Stimulated activated CD4-positive, alpha-beta T cell treated with anti-CD3 and anti-CD28 coated beads, Interleukin-4, amount 100 ng/mL, for 4 hours (primary cell): ENCODE measurements at places on chromosomes 3 and 15.
A peak's percentile ranks its signal among the peaks of the same experiment; 100 is the strongest.

DNA sequence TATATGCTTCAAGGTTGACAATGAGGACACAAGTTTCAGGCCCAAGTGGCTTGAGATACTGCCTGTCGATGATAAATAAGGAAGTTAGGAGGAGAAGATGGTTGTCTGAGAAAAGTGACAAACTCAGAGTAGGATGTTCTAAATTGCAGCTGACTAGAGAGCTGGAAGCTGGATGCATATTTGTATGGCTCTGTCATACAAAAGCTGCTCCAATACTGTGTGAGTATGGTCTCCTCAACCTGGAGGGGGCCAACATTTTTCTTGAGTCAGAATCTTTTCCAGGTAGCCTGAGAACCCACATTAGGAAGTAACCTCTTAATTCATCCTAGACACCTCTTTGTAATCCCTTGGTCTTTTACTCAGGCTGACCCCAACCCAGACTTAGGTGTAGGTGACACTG is 28.4 kb upstream of the TPRG1 start:
- no peak for DNase-seq

DNA sequence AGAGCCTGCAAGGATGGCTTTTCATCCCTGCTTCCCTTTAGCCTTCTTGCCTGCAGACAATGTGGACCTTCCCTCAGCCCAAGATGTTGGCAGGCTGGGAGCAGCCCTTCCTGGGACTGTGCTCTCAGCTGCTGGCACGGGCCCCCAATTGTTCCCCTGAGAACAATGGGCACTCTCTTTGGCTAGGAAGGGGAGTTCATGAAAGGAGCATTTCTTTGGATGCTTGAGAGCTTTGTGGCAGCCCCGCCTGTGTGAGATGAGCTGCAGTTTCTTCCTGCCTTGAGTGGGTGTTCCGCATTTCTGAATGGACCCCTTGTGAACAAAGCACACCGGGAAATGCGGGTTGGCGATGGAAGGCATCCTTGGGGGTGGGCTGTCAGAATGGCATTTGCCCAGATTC is 35.0 kb upstream of the BSN start:
- DNase-seq, result no peak

DNA sequence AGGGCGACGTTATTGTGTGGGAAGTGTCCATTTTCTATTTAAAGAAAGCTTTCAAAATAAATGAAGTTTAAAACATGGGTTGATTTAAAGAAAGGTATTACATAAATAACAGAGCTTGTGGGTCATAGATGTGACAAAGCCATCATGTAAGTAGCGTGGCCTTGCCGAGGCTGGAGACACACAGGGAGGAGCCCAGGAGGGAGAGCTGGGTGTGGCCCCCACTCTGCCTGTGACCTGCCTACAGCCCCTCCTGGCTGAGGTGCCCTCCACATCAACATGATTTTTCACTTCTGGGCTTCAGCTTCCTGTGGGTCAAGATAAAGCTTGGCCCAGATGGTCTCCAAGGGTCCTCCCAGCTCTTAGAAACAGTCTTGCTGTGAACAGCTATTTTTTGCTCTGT is 12.5 kb upstream of the MGLL start:
- no peak for DNase-seq

- DNase-seq, result no peak
Observed at GRCh38 chr3:165336786-165337185, 140.6 kb upstream of the SLITRK3 start.

DNA sequence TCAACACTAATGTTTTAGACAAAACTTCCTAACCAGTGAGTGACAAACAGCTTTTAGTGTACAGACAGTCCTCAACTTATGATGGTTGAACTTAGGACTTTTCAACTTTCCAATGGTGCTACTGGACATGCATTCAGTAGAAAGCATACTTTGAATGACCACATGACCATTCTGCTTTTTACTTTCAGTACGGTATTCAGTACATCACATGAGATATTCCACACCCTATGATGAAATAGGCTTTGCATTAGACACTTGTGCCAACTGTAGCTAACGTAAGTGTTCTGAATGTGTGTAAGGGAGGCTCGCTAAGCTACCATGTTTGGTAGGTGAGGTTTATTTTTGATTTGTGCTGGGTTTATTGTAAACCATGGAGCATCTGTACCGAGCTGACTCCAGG is 113.7 kb downstream of the WNT7A start:
- DNase-seq, result no peak

DNA sequence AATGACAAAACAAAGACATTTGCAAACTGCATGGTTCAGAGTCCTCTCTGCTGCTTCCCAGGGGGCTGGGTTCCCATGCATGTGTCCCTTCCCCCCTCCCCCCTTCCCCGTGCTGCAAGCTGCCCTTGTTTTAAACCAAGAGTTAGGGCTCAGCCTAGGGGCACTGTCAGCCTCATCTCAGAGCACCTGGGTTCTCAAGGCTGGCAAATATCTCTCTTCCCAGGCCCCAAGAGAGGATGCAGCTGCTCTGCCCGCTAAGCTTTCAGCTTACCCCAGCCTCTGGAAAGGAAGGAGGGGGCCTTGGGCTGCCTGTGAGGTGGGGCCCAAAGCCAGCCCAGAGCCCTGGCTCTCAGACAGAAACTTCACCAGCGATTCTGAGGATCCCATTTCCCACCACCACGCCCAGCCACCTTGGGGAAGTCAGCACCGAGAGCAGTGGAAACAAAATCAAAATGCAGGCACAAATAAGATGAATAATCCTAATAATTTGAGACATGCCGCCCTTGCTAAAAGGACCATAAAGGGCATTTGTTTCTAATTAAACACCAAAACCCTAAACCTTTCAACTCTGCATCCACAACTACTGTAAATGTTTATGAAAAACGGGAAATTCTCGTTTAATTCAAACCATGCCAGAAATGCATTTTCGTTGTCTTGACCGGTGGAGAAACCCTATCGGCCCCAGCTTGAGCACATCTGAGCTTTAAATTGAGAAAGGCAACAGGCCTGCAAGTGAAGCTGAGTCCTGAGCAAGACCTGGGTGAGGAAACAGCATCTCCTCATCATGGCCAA is 67.7 kb upstream of the WNT5A start:
- DNase-seq, result no peak

DNA sequence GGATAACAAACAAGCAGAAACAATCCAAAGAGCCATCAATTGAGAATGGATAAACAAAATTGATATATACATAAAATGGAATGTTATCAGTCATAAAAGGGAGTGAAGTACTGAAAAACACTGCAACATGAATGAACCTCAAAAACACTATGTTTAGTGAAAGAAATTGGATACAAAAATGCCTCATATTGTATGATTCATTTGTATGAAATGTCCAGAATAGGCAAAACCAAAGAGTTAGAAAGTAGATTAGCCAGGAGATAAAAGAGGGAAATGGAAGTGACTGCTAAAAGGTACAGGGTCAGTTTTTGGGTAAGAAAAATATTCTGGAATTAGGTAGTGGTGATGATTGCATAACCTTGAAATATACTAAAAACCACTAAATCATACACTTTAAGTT is 9.8 kb upstream of the SLC25A36 start:
- no peak for DNase-seq

- DNase-seq, result no peak
Observed at GRCh38 chr15:33234020-33234461, 39.5 kb upstream of the FMN1 start.

- no peak for DNase-seq
Observed at GRCh38 chr3:179268400-179269051, 17.6 kb upstream of the KCNMB3 start.

- no peak for DNase-seq
Observed at GRCh38 chr3:68306571-68306970, 625.8 kb downstream of the TAFA4 start.

DNA sequence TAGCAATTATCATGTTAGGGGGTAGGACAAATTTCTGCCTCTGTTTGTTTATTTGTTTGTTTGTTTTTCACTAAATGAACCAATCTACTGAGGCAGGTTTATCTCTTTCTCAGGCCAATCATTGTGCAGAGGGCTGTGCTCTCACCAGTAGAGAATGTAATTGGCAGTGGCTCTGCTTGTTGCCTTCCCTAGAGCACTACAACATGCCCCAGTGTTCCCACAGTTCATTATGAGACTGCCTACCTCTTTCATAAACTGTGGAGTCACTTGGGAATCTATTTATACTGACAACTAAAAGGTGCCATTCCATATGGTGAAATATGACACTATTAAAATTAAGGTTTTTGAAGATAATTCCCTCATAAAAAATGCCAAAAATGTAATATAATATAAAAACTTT is 196.3 kb upstream of the ALCAM start:
- DNase-seq, result no peak

GRCh38 chr3:58192069-58192468 is 18.7 kb downstream of the DNASE1L3 start:
- DNase-seq, result no peak

DNA sequence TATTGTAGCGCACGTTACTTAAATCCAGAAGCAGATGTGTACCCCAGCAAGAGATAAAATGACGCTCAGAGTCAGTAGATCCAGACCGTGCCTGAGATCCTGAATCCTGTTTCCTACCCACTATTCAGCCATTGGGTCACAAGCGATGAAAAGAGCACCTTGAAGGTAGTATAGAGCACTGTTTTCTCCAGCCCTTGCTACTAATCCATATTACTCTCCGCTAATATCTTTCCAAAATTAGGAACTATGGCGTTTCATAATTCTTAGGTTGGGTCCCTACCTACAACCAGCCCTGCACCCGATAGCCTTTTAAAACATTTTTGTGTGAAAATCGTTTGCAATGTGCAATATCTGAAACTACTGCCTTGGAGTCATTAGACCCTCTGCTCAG is 596 bp downstream of the BTD start:
- no peak for DNase-seq

DNA sequence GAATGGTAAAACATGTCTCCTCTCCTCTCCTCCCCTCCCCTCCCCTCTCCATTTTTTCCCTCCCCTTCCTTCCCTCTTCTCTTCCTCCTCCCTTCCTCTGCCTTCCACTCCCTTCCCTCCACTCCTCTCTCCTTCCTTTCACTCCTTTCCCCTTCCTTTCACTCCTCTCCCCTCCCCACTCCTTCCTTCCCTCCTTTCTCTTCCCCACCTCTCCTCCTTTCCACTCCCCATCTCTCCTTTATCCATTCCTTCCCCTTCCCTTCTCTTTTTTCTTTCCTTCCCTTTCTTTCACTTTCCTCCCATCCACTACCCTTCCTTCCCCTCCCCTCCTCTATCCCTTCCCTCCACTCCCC is 621.9 kb downstream of the AGBL1 start:
- DNase-seq, result no peak

GRCh38 chr3:124206225-124207055 is 214.5 kb upstream of the ROPN1 start:
- no peak for DNase-seq

DNA sequence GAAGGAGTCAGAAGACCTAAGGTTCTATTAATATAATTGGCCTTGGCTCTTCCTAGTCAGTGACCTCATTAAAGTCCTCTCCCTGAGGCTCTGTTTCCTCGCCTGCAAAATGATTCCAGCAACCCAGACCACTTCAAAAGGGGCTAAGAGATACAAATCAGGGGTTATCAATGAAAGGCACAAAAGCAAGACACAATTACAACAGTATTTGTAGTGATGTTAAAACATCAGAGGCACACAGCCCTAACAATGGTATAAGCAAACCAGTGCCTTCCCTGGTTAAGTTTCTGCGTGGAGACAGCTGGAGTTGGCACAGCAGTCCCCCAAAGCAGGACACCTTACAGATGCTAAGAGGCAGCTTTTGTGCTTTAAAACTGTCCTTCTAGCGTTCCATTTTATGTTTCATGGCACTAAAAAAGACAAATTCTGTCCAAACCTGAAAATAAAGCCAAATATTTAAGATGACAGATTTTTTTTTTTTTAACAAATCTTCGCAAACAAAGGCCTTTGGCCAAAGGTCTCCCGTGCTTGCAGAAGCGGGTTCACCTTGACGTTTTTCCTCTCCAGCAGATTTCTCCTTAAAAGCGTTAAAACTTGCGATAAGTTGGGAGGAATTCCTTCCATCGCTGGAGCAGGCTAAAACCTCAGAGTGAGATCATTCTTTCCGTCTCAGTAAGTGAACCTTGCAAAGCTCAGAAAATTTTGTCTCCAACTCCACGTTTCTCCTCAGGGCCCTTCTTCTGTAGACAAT is 999 bp downstream of the ZNF280D start:
- no peak for DNase-seq

- peak; percentile 39 for DNase-seq
Observed at GRCh38 chr3:119579366-119580066, at the start of gene ADPRH. Gene ADPRH (plus strand): TSS chr3:119579492. CDS start chr3:119582170, 2,678 bp downstream.

DNA sequence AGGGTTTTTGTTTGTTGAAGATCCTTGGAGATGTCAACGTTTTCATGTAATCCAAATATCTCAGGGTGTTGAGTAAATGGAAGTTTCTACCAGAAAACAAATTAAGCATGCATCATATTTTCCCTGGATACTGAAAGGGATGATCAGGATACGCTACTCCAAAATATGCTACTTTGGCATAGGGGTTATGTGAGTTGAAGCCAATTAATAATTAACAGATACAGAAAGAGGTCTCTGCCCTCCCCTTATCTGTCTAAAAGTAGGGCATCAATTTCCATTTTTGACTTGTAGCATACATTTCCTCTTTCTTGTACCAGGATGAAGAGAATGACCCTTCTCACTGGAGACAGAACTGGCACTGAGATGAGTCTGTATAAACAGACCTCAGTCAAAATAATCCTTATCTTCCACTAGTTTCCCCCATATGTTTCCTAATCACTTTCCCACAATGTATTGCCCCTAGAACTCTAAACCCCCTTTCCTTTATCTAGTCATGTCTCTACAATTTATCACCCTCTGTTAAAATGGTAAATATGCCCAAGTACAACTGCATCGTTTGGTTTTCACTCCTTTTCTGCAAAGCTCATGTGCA is 17.4 kb upstream of the ASB14 start:
- no peak for DNase-seq

DNA sequence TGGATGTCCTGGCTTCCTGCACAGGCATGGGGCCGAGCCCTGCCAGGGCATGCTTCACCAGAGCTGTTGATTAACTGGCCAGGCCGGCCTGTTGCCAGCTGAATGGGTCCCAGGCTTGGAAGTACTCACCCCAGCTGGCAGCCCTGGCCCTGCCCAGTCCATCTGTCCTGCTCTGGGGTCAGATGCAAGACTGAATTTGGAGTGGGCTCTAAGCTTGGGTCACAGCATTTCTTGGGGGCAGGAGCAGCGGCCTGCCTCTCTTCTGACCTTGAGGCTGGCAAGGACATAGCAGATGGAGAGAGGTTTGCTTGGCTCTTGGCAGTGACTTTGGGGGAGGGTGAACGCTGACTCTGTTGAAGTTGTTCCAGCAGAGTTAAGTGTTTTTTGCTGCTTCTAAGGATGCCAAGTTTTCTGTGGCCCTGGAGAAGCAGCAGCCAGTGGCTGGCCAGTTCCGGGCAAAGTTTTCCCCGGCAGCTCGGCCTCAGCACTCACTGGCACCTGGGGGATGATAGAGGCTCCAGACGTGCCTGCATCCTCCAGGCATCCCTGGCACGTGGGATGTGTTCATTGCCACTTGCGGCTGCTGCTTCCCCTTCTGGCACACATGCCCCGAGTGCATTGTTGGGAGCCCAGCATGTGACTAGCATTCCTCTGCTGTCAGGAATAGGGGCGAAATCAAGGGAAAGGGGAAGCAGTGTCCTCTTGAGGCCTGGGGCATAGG is 22.9 kb downstream of the PDIA5 start:
- DNase-seq, result no peak

- DNase-seq, result no peak
Observed at GRCh38 chr3:71955240-71956068, 170.5 kb upstream of the PROK2 start.

GRCh38 chr3:172913911-172914655 is 163.6 kb downstream of the ECT2 start:
- DNase-seq, result no peak

GRCh38 chr3:141286856-141287255 is 55.2 kb downstream of the PXYLP1 start:
- DNase-seq, result no peak

- no peak for DNase-seq
Observed at GRCh38 chr3:61381745-61382392, 130.6 kb upstream of the FHIT start.

GRCh38 chr3:127059072-127059471 is 76.2 kb downstream of the PLXNA1 start:
- DNase-seq, result no peak
